ENCODE measurements at places on chromosomes 1 and 21.

- peak; percentile 65 for DNase-seq
Observed at GRCh38 chr1:65924471-65924870, 131.8 kb downstream of the PDE4B start.

DNA sequence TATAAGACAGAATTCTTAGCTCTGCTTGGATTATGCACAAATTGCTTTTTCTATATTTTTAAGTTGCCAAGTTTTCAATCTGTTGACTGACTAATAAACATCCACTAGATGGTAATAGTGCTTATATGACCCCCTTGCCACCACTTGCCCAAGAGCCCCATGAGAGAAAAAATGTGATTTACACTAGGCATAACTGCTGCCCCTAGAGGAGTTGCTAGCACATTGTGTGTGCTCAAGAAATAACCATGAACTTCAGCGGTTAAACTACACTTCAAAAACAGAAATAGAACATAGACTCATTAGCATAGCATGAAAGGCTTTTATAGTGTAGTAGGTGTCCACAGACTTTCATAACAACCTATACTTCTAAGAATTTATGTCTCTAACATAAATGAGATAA, 61.4 kb downstream of the BRINP3 start:
- no peak for DNase-seq

GRCh38 chr1:119917304-119918055, 21.2 kb upstream of the ADAM30 start:
- no peak for DNase-seq

GRCh38 chr21:32641710-32642698, 29.8 kb upstream of the CFAP298 start:
- DNase-seq = no peak

DNA sequence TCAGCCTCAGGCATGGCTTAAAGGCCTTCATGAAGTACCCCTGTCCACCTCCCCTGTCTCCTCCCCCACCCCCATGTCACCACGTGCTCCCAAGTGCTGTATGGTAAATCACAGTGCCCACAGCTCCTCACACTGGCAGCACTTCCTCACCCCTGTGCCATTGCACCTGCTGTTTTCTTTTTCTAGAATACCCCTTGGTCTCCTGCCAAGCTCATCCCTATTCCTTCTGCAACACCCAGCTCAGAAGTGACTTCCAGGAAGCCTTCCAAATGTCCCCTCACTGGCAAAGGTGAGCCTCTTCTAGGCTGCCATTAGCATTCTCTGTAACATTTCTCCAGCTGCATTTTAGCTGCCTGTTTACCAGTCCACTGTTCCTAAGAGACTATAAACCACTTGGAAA, 9.4 kb downstream of the AKNAD1 start:
- DNase-seq = no peak

DNA sequence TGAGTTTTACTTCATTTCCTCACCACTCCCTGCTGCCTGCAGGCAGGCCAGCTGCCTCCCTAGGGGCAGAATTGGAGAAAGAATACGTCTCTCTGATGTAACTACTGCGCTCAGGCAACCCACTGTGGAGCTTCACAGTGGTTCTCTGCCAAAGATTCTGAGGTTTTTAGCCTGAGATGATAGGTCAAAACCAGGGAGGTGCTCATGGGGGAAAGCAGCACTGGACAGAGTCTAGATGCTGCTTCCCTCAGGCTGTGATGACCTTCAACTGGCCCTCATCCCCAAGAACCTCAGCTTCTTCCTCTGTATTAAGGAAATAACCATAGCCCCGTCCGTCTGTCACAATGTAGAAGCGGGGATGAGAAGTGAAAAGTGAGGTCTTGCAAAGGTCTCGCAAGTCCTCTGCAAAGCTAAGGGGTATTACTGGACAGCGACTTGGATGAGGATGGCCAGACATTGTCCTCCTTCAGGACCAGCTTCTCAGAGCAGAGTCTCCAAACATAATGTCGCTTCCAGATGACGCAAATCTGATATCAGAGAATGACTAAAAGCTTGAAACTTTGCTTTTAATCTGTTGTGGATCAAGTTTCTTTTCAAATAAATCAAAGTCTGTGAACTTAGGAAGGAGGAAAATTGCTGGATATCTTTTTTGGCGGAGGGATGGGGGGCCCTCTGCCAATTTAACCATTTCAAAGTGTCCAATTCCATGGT, 65.9 kb upstream of the ATP5PO start:
- no peak for DNase-seq

- no peak for DNase-seq
Observed at GRCh38 chr1:231485029-231485784, 43.3 kb upstream of the TSNAX start.

- no peak for DNase-seq
Observed at GRCh38 chr21:29961291-29962027, 21.7 kb upstream of the GRIK1 start.

GRCh38 chr1:223500560-223501425, 107.6 kb downstream of the CCDC185 start:
- DNase-seq = peak; percentile 83

- no peak for DNase-seq
Observed at GRCh38 chr1:220652995-220653394, 37.2 kb upstream of the C1orf115 start.

- DNase-seq = no peak
Observed at GRCh38 chr21:30437010-30437565, 3.0 kb upstream of the KRTAP15-1 start.

GRCh38 chr21:25881524-25882376, 147.0 kb downstream of the GABPA start:
- DNase-seq = peak; percentile 53

- peak; percentile 30 for DNase-seq
Observed at GRCh38 chr1:119885903-119886783, 10.2 kb downstream of the ADAM30 start.

DNA sequence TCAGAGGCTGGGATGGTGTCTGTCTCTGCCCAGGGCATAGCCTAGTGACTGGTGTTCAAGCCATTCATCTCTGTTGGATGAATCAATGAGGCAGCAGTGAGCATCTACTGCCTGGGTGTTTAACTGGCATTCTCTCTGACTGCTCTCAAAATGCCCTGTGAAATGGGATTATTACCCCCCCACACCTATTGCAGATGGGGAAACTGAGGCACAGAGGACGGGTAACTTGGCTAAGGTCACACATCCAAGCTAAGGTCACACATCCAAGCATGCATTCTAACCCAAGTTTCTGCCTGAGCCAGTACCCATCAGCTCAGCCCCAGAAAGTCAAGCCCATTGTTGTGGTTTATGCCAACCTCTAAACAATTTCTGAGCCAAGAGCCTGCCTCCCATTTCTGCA, 5.0 kb downstream of the TTC39A start:
- no peak for DNase-seq

GRCh38 chr1:9784508-9785133, 39.1 kb downstream of the CLSTN1 start:
- DNase-seq = peak; percentile 38

DNA sequence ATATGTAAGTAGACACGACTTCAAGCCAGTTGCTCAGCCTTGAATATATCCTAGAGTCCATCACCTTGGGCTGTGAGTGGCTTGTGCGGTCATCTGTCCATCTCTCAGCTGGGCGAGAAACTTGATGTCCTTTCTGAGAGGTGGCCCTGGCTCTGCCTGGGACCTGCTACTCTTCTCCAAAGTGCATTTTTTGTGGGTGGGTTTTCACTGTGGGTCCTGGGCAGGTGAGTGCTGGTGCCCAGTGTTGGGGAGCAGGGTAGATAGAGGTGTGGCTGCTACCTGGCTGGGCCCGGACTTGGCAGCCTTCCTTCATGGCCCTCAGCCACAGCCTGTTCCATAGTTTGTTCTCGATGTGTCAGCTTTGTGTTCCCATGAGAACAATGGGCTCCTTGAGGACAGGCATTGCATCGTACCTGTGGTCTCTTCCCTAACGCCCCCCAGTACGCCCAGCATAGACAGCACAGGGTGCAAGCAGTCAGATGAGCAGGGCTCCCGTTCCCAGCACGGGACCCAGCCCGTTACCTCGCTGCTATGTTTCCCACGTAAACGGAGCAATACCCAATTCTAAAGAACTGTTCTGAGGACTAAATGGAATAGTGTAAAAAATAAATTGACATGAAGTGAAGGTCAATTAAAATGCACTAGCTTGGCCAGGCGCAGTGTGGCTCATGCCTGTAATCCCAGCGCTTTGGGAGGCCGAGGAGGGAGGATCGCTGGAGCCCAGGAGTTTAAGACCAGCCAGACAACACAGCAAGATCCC, 877 bp upstream of the SLX9 start:
- DNase-seq = no peak

DNA sequence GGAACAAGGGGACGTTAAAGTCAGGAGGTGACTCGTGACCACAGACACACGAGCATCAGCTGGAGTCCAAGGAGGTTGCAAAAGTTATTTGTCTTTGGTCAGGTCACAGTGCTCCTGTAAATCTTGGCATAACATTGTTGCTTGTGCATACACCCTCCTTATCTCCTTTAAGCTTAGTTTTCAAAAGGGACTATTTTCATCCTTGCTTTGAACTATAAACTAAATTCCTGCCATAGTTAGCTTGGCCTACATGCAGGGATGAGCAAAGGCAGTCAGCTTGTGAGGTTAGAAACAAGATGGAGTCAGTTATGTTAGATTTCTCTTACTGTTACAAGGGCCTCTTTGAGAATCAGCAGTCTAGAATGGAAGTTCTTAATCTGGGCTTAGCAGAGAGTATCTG, 28.0 kb upstream of the FASLG start:
- no peak for DNase-seq

- DNase-seq = peak; percentile 12
Observed at GRCh38 chr21:15005391-15005790, 59.4 kb downstream of the NRIP1 start.

GRCh38 chr1:155962599-155963211, 15.6 kb downstream of the ARHGEF2 start:
- DNase-seq = no peak

DNA sequence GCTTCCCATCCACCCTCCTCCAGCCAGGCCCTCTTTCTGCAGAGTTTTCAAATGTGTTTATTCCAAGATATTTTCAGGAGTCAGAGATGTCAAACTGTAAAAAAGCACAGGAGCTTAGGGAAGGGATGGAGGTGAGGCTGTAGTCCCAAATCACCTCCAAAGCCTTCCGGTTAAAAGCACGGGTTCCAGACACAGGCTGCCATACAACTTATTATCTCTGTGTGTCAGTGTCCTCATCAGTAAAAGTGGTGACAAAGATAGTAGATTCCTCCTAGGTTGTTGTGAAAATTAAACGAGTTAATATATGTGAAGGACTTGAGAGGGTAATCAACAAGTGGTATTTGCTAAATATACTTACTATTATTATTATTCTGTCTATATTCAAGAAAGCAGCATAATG, 15.1 kb downstream of the S100A7A start:
- DNase-seq = no peak

DNA sequence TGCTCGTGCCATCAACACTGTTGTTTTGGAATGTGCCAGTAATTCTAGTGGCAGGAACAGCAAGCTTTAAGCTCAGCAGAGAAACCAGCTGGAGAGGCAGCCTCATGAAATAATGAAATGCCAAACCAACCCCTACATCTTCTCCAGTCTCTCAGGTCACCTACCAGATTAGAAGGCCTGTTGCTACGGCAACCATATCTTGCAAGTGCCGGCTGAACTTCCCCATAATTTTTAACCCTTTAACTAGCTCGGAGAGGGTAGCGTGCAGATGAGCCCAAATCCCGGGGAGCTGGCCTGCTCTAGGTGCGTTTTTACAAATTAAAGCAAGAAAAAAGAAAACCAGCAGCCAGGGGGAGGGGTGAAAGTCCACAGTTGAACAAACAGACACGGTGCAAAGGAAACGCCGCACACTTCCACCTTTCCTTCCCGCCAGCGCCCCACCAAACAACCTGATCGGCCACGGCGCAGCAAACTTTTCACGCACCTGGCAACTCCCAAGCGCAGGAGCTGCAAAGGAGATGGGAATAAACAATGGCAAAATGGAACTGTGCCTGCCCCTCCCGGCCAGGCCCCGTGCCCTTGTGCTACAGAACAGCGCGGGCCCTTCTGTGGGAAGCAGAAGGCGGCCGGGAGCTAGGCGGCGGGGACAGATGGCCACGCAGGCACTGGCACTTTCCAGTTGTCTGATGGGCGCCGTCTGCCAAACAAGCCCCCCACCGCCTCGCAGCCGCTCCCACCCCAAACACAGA, 50.1 kb downstream of the SSBP3 start:
- no peak for DNase-seq

DNA sequence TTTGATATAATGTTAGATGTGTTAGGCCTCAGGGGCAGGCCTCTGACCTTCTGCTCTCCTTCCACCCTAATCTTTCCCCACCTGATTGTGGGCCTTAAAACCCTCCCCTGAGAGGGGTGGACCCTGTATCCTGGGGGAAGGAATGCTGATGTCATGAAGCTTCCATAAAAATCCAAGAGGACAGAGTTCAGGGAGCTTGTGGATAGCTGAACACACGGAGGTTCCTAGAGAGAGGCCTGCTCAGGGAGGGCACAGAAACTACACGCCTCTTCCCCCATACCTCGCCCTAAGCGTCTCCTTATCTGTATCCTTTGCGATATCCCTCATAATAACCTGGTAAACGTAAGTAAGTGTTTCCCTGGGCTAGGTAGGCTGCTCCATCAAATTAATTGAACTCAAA, 4.3 kb downstream of the MFN2 start:
- DNase-seq = no peak

- DNase-seq = peak; percentile 73
Observed at GRCh38 chr1:1304331-1305299, 3.1 kb downstream of the ACAP3 start.

GRCh38 chr1:6948861-6949260, 163.6 kb downstream of the CAMTA1 start:
- DNase-seq = no peak

- DNase-seq = no peak
Observed at GRCh38 chr1:205772607-205773032, 2.7 kb downstream of the RAB29 start.

DNA sequence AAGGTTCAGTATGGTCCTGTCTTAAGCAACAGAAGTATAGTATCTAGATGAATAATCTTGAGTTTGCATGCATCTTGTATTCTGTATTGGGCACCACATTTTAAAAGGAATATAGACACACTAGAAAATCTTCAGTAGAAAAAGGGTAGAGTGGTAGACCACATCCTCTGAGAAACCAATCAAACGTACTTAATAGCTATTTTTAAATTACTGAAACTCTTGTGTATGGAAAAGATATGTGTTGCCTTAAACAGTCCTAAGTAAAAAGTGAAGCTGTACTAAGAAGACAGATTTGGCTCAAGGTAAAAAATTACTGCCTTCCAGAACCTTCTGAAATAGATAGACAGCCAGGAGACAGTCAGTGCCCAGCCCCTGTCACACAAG, 3.1 kb downstream of the CTXND2 start:
- no peak for DNase-seq

- no peak for DNase-seq
Observed at GRCh38 chr1:50423670-50424000, 392 bp upstream of the DMRTA2 start.

- DNase-seq = no peak
Observed at GRCh38 chr21:18253221-18253620, 8.6 kb downstream of the CHODL start.
